D721Med (cell line): ENCODE measurements at places on chromosomes 7 and 10.

DNA sequence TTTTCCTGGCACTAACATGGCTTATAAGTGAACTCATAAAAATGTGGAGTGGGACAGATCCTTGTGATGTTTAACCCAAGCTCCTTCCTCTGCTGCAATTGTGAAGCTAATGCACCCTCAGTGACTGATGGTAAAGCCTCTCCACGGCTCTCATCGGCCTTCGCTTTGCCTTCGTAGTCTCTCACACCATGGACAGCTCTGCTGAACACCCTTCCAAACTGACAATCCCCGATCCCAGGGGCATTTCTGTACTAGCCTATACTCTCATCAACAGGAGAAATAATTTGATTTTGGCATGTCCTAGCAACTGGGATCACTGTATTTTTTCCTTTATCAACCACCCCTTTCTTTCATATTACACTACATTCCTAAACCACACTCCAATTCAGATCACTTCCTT is 6.1 kb downstream of the ZNF777 start:
- no peak for DNase-seq

GRCh38 chr7:67484244-67484751 is 487.7 kb downstream of the TYW1 start:
- peak; percentile 40 for DNase-seq

DNA sequence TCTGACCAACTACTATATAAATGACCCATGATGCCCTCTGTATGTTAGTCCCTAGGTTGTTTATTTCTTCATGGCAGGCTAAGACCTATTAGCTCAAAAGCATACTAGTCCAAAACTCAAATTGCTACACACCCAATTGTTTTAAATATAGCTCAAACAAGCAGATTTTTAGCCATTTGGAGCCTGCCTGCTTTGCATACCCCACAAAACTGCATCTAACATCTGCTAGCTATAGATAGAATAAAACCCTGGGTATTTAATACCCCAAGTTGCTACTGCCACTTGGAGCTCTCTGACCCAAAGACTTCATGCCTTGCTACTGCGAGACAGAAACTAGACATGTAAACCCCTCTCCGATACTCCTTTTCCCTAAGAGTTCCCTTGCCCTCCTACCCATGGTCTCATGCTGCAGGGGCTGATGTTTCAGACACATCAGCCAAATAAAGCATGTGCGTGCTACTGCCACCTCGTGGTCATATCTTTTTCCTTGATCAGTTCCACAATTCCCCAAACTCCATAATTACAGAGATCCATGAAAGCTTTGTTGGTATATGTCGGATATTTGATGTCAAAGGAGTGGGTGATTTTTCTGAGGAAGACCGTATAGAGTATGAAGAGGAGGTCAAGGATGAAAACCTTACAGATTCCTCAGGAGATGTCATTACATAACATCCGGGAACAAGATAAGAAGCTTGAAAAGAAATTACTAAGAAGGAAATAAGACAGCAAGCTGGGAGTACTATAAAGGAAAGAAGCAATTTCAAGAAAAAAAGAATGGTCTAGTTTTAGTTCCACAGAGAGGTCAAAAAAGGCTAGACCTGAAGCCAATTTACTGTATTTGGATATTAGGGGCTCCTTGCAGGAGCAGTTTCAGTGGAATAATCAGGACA is 386.6 kb downstream of the SH2D4B start:
- DNase-seq, result no peak

- DNase-seq, result no peak
These were observed 15.3 kb downstream of the EPHB6 start for GRCh38 chr7:142870147-142870559.

DNA sequence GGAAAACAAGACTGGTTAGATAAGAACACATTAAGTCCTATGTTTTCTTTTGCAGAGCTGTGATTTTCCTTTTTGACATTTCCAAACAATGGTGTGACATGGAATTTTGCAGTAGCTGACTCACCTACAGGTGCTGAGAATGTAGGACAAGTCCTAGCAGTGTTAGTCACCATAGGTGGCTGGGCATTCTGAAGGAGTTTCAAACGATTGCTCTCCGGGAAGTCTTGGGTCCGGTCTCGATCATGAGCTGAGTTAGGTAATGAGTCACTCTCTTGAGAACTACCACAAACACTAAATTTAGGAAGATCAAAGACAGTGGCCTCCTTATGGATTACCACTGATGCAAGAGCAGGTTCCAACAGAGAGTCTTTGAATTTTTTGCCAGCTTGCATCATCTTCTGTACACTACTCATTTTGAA is 3.6 kb downstream of the FIGNL1 start:
- no peak for DNase-seq

GRCh38 chr7:55244006-55244745 is 121.0 kb upstream of the LANCL2 start:
- no peak for DNase-seq

GRCh38 chr10:97851341-97852001 is 1.8 kb downstream of the GOLGA7B start:
- no peak for DNase-seq

DNA sequence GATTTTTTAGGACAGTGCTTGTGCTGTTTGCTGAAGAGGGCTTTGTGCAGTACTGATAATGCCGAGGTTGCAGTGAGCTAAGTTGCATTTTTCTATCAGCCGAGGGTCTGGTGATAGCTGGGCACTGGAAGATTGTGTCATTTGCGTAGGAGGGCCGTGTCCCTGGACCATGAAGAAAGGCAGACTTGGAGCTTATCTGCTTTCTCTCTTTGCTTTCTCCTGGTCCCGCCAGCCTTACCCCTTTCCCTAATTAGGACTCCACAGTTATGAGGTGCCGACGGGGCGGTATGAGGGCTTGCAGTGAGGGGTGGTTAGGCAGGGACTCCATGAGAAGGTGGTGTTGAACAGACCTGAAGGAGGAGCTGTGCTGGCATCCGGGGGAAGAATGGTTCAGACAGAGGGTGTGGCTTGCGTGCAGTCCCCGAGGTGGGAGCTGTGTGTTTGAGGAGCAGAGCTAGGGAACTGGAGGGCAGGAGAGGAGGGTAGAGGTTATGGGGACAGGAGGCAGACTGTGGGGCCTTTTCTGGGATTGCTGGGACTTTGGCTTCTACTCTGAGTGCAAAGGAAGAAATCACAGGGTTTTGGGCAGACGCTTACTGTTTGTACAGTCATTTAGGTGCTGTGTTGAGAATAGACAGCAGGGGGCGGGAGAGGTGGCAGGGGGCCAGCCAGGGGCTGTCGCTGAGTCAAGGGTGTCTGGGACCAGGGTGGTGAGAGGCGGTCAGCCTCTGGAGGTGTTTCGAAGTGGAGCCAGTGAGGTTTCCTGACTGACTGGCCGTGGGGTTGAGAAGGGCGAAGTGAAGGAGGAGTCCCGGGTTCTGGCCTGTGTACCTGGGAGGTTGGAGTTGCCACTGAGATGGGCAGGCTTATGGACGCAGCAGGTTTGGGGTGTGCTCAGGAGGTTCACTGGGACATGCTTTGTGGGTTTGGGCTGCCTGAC is 43.4 kb downstream of the PRF1 start:
- no peak for DNase-seq

- no peak for DNase-seq
These were observed 45.9 kb upstream of the ANTXRL start for GRCh38 chr10:46240684-46241565.

DNA sequence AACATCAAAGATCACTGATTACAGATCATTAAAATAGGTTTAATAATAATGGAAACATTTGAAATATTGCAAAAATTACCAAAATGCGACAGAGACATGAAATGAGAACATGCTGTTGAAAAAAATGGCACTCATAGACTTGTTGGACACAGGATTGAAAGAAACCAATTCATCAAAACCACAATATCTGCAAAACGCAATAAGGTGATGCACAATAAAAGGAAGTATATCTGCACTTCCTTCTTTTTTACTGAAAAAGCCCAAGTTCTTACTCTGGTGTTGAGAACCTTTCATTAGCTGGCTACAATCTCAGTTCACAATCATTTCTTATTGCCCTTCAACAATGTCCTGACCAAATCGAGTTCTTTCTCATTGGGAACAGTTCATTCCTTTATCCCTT is 28.7 kb downstream of the TMEM106B start:
- no peak for DNase-seq

DNA sequence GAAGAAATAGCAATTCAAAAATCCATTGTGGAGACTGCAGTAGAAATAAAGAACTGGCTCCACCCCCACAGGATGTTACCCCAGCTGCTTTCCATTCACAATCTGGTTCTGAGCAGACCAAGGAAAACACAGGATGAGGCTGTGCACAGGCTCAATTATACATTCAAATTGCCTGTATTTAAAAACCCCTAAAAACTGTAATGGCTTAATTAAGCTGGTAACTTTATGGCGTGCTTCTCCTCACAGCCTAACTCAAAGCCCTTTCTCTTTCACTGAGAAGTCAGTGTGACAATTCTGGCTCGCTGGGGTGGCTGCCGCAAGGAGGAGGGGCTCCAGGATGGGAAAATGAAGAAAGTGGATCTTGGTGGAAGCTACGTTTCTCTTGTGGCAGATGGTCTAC is 1191.1 kb downstream of the SORCS1 start:
- DNase-seq, result no peak

DNA sequence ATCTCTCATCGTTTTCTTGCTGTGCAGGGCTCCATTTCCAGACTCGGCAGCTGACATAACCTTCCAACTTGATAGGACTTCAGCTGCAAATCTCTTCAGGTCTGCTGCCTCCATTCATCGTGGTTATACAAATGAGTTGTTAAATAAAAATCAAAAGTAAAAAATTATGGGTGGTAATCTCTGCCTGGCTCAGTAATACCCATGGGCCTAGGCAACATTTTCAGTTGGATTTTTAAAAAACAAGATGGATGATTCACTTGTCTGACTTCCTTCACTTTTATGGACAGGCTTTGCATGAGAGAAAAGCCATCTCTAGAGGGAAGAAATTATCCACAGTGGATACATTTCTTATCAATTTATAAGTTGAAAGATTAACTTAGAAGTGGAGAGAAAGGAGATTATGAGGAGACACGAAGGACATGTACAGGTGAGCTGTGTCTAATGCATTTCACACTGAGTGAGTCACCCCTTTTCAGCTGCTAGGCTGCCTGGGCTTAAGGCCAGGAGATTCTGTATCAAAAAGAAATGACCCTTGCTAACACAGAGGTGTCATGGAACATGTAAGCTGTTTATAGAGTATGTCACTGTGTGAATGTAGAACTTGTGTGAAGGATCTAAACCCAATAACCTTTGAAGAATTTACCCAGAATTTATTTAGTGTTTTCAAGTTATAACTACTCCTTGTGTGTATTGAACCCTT is 495.1 kb downstream of the AUTS2 start:
- no peak for DNase-seq

DNA sequence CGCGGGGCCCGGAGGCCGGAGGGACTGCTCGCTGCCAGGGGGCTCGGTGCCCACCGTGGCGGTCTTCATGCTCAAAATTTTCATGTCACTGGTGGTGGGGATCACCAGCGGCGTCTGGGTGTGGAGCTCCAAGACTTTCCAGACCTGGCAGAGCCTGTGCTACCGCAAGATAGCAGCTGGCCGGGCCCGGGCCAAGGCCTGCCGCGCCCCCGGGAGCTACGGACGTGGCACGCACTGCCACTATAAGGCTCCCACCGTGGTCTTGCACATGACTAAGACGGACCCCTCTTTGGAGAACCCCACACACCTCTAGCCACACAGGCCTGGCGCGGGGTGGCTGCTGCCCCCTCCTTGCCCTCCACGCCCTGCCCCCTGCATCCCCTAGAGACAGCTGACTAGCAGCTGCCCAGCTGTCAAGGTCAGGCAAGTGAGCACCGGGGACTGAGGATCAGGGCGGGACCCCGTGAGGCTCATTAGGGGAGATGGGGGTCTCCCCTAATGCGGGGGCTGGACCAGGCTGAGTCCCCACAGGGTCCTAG is 2.0 kb downstream of the FZD9 start:
- DNase-seq, result no peak

GRCh38 chr10:90286406-90286805 is 571.4 kb downstream of the HTR7 start:
- DNase-seq, result no peak

DNA sequence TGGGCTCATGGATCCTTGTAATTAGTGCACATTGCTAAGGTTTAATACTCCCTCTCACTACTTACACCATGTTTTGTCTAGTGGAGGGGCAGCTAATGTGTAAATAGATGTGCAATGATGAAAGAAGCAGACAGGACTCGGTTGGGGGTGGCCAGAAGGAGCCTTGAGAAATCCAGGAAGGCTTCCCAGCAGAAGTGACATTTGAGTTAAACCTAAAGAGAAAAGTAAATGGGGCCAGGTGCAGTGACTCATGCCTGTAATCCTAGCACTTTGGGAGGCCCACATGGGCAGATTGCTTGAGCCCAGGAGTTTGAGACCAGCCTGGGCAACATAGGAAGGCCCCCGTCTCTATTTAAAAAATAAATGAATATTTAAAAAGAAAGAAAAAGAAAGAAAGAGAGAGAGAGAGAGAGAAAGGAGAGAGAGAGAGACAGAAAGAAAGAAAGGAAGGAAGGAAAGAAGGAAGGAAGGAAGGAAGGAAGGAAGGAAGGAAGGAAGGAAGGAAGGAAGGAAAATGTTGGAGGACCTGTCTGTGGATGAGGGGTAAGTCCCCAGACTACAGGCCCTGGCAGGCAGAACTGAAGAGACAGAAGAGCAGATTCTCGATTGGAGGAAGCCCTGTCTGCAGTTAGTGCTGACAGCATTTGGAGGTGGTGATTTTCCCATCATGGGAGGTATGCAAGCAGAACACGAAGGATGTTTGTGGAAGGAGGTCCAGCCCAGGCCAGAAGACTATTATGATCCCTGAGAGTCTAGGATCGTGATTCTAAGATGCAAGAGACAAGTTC is 3.6 kb downstream of the ELN start:
- DNase-seq, result no peak

DNA sequence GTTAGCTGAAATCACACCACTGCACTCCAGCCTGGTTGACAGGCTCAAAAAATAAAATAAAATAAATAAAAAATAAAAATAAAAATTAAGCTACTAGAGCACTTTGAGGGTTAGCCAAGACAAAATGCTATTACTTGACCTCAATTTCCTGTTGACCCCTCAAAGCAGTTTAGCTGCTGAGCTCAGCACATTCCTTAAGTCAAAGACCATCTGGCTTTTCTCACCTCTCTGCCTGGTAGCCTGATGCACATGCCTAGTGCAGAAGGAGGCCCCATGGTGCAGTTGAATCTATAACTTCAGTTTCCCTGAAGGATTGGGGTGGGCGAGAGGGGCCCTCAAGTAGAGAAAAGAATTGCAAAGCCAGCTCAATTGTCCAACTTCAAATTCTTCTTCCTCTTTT is 211.1 kb upstream of the GALNT17 start:
- no peak for DNase-seq

- DNase-seq, result no peak
These were observed 172.6 kb upstream of the THSD7A start for GRCh38 chr7:12004581-12004980.
